Stimulated activated CD8-positive, alpha-beta memory T cell treated with anti-CD3 and anti-CD28 coated beads, Interleukin-2, amount 100 ng/mL, for 48 hours (primary cell): ENCODE measurements at places on chromosomes 4 and X.

- DNase-seq = no peak
These were observed 74.0 kb upstream of the BCOR start for GRCh38 chrX:40171513-40172400.

- DNase-seq = no peak
These were observed 98.9 kb downstream of the MFAP3L start for GRCh38 chr4:169927280-169927679.

DNA sequence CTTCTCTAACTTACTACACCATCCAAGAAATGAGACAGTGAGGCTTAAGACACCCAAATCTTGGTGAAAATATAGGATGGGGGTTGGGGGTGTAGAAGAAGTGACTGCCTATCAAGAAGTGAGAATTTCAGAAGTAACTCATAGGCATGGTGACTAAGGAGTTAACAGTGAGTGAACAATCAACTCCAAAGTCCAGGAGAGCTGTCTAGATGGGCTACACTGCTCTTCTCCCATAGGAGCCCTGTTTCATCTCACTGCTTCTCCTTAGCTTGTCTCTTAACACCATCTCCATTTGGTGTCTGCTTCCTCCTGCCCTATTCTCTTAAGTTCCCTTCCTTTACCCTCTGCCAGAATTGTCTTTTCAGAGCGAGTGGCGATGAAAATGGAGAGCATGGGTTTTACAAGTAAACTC, 22.7 kb downstream of the FABP2 start:
- no peak for DNase-seq

GRCh38 chr4:153603258-153603657, 80.8 kb upstream of the TLR2 start:
- DNase-seq = peak; percentile 12

GRCh38 chr4:112860830-112861690, 188.4 kb upstream of the ANK2 start:
- DNase-seq = no peak

DNA sequence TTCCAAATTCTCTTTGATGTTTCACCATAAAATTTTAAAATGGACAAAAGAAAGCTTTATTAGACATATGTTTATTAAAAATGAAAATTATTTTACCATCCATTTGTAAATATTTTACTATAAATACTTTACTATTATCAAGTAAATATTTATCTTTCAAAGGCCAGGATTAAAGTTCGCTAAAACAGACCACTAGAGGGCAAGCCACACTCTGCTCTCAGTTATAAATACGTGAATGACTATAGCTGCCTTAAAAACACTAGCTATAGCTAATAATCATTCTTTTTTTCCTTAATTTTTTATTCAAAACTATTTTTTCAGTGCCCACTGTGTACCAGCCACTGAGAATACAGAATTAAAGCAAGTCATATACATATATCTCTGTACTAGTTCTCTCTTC, 38.6 kb downstream of the UNC5C start:
- no peak for DNase-seq

GRCh38 chr4:111323916-111324315, 701.0 kb upstream of the PITX2 start:
- DNase-seq = no peak

DNA sequence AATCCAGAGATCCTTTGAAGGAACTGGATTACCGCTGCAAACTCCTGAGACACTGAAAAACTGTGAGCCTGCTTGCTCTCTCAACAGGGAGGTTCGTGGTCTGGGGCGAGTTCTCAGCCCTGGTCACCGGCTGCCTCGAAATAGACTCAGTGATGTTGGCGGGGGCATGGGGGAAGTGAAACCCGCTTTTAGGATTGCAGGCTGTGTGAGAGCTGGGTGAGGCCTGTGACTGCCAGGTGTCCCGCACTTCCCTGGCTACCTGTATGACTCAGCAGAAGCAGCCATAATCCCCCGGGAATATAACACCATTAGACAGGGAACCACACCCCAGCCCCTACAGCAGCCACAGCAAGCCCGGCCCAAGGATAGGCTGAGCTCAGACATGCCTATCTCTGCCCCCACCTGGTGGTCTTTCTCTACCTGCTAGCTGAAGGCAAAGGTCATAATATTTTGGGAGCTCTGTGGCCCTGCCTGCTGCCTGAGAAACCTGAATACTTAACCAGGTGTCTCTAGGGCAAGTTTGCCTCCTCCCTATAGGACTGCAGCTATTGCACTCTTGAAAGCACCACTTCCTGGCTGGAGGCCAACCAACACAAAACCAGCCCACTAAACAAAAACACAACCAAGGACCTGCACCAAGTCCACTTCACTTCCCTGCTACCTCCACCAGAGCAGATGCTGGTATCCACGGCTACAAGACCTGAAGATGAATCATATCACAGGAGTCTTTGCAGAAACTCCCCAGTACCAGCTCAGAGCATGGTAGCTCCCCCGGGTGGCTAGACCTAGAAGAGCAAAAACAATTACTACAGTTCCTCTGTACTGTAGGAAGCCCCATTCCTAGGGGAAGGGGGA, 202.0 kb downstream of the RRAGB start:
- no peak for DNase-seq

GRCh38 chr4:151687021-151687640, 73.7 kb downstream of the GATB start:
- DNase-seq = no peak

GRCh38 chr4:62797221-62797620, 1597.1 kb downstream of the ADGRL3 start:
- no peak for DNase-seq

DNA sequence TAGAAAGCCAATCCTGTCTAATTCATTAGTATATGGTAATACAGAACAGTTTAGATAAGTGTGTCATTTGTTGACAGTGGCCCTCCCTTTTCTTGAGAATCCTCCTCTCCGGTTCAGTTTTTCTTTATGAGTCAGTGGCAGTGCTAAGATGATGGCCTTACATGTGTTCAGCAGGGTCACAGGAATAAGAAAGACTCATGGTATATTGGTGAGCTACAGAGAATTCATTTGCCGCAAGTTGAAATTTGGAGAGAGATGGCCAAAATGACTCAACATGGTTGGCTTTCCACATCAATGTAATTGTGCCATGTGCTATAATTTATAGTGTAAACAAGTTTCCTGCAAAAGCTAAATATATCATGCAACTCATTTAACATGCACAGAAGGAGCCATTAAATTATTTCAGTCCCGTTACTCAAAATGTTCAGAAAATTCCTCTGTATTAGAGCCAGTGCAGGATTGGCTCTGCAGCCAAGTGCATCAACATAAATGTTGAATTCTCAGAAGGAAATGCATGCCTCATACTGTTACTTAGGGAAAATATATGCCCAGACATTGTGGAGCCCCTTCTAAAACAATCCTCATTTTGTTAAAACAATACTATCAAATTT, 374.3 kb downstream of the AFF2 start:
- DNase-seq = no peak

DNA sequence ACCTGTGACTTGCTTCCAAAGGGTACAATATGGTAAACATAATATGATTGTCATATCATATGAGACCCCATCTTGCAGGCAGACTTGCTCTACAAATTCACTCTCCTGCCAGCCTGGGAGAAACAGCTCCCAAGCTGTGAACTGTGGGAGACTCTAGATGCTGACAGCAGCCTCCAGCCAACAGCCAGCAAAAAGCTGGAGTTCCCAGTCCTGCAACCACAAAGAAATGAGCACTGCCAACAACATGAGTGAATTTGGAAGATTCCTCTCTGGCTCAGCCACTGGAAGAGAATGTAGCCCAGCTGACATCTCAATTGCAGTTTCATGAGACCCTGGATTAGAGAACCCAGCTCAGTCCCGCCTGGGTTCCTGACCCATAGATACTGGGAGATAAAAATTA, 145.4 kb downstream of the QDPR start:
- no peak for DNase-seq

DNA sequence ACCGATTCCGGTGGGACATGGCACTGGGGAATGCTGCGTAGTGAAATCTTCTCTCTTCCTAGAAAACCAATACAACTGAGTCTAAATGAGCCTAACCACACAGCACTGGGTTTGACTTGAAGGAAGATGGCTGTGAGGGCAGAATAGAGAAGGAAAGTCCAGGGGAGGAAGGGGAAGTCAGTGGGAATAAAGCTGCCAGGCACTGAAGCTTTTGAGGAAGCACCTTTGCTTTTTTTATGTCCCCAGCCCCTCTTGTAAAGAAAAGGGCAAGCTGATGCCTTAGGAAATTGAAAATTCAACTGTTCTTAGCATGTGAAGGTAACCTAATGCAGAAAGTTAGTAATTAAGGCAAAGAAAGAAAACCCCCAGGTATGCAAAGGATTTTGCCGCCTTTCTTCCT, 20.6 kb downstream of the MED28 start:
- no peak for DNase-seq

GRCh38 chr4:65698631-65699030, 28.3 kb upstream of the EPHA5 start:
- DNase-seq = no peak

- DNase-seq = no peak
These were observed 14.5 kb downstream of the CDS1 start for GRCh38 chr4:84597450-84597849.

DNA sequence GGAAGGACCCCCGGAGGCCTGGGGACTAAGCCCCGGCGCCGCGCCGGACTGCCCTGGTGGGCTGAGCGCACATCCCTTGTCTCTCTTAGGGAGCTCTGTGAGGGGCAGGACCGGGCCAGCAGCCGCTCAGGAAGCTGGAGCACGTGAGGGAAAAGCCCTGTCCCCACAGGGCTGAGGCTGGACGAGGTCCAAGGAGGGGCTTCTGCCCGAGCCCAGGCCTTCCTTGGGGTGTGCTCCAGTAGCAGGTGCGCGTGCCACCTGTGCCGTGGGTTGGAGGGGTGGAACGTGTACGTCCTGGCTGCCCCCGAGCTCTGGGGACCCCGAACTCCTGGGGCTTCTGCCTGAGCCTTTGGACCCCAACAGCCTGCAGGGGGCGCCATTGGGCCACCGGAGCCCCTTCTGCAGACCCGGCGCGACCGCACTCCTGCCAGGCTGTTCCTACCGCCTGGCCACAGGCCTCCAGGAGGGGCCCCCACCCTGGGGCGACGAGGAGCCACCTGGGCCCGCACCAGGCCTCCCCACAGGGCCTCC, 27.2 kb downstream of the TACC3 start:
- DNase-seq = peak; percentile 88

- DNase-seq = no peak
These were observed 87.5 kb downstream of the NSUN7 start for GRCh38 chr4:40837094-40837870.

GRCh38 chr4:74166135-74166534, 8.2 kb downstream of the MTHFD2L start:
- DNase-seq = no peak

- no peak for DNase-seq
These were observed 64.9 kb downstream of the CXorf49B start for GRCh38 chrX:71828086-71828485.

- no peak for DNase-seq
These were observed 1.0 kb upstream of the CLDN22 start for GRCh38 chr4:183321079-183321478.

DNA sequence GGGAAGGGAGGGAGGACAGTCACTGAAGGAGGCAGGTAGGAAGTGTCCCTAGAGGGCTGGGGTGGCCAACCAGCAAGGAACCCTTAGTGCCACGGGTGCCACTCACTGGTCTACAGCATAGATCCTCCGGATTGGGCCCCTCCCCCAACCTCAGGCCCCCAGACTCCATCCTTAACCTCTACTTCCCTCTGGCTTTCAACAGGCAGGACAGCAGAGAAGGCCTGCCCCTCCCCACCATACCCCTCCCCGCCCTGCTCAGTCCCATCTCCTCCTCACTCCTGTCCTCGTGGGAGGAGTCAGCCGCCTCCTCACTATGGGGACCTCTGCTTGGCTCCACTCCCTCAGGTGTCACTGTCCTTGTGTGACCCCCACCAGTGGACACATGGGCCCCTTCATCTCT, 77.7 kb upstream of the PSAPL1 start:
- DNase-seq = no peak

DNA sequence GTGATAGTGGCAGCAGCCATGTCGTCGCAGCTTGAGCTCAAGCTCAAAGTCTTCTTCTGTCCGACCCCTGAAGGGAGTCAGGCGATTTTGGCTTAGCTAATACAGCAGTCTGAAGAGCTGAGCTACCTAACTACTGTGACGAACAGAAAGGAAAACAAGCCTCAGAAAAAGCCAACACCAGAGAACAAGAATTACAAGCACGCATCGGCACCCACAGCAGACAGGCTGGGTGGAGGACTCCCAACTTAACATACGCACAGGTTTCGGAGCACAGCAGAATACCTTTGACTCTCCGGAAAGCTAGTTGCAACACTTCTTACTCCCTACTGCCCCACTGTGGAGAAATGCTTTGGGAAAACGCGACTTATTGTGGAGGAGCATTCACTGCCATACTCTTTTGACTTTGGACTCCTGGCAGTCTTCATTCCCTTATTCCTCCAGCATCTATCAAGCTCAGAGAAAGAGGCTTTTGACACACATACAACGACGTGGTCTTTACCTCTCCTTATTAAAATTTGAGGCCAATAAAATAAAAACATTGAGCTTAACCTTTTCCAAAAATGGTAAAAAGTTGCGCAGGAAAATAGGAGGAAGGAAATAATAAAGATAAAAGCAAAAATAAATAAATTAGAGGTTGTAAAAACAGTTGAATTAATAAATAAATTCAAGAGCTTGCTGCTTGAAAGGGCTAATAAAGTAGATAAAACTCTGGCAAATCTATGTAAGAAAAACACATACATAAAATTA, 41.3 kb upstream of the GPC3 start:
- DNase-seq = no peak

DNA sequence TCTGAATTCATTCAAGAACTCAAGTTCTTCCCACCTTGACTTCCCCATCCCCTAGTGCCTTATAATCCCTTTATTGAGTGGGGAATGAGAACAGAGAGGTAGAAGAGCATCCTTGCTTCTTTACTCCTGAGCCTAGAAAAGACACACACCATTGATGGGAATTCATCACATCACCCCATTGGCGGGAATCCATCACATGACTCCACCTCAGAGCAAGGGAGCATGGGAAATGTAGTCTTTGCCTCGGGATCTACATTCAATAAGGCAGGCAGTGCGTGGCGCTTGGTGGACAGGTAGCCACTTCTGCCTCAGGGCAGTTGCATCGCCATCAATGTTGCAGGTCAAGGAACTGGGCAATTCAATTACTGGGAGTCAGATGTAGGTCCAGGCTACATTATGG, 50.7 kb downstream of the MXRA5 start:
- no peak for DNase-seq

DNA sequence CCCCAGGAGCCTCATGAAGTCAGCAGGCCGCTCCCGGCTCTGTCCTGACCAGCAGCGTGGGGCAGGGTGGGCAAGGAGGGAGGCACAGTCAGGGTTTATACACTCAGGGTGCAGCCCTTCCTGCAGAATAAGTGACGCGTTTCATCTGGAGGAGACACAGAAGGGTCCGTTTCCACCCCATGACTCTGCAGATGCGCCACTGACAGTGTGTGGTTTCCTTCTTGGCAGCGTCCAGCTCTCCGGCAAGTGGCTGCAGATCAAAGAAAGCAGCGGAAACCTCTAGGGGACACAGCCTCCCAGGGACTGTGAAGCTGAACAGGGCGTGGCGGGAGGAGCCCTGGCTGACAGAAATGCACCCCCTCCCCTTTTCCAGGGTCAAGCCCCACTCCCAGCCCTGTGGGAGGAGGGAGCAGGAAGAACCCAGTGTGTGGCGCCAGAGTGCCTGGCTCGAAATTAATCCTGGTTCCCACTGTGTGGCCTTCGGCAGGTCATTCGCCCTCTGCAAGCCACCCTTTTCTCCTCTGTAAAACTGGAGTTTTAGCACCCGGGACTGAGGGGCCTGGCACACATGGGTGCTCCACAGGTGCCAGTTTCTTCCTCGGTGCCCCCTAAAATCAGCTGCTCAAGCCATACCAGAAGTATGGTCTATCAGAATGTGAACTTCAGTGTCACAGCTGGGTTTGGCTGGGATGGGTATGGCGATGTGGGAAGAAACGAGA, 17.3 kb upstream of the TBC1D14 start:
- DNase-seq = no peak

- DNase-seq = no peak
These were observed 24.5 kb downstream of the ZNF41 start for GRCh38 chrX:47458528-47458927.
